Sciatic nerve (tissue), 2 donors: ENCODE measurements at places on chromosomes 6 and 20. TPM values are rescaled to one million over a fixed set of nuclear protein-coding genes. Genes with fewer than 3 reads are reported as not detected.

GRCh38 chr20:516799-517198 is 26.8 kb downstream of the CSNK2A1 start:
- DNase-seq = no peak

- DNase-seq = no peak
Measured at GRCh38 chr6:20202699-20203302, 9.5 kb downstream of the MBOAT1 start.

GRCh38 chr6:161630674-161631073 is 356.8 kb upstream of the AGPAT4 start:
- DNase-seq = no peak

DNA sequence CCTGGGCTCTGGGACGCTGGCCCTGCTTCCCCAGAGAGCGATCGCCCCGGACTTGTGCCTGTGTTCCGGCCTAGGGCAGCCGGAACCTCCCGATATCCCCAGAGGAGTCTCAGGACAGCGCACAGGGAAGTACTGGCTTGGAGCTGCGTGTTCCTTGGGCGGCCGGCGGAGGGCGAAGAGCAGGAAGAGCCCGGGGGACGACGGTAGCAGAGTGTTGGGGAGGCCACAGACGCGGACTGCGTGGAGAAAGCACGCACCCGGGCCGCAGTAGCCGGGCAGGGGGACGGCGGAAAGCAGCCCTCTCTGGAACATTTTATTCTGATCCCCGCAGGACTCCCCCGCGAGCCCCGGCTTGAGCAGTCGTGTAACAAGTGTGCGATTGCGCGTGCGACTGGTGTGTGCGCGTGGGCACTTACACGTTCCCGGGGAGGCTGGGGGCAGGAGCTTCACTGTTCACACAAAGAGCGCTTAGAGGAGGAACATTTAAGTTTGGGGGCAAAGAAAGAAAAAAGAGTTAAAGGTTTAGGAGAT is 36.1 kb downstream of the NCR2 start:
- DNase-seq = peak; percentile 69

The CST4 gene
- total RNA-seq = not detected
